ENCODE measurements at places on chromosomes 6 and 20.

- no peak for DNase-seq
These were observed 136.5 kb downstream of the ELOVL4 start for GRCh38 chr6:79810871-79811270.

GRCh38 chr6:158758941-158759479, 60.2 kb downstream of the EZR start:
- no peak for DNase-seq

GRCh38 chr6:17035257-17036064, 66.4 kb upstream of the STMND1 start:
- no peak for DNase-seq

GRCh38 chr6:125637207-125637606, 112.2 kb upstream of the HEY2 start:
- no peak for DNase-seq

DNA sequence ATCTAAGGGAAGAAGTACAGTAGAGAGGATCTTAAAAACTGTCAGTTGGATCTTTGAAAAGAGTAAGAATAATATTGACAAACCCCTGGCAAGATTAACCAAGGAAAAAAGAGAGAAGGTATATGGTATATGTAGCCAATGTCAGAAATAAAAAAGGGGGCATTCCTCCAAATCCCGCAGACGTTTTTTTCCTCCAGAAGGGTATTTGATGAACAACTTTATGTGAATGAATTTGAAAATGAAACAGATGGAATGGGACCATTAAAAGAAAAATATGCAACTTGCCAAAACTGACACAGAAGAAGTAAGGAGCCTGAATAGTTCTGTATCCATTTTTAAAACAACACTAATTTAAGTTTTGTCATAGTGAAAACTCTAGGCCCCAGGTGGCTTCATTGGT, 35.7 kb downstream of the GFRA4 start:
- no peak for DNase-seq

DNA sequence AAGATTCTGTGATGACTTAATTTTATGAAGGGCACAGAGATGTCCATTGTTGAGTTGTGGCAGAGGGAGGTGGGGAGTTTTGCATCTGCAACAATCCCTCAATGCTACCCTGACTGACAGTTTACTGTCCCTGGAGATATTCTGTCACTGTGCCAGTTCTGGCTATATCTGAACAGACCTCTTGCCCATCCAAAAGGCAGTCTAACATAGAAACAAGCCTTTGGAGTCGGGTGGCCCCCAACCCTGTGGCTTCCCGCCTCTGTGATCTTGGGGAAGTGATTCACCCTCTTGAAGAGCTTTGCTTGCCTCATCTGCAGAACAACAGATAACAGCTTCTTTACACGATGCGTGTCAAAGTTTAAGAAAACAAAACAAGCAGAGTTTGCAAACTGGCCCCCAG, 3.8 kb upstream of the E2F1 start:
- DNase-seq, result peak; percentile 73

DNA sequence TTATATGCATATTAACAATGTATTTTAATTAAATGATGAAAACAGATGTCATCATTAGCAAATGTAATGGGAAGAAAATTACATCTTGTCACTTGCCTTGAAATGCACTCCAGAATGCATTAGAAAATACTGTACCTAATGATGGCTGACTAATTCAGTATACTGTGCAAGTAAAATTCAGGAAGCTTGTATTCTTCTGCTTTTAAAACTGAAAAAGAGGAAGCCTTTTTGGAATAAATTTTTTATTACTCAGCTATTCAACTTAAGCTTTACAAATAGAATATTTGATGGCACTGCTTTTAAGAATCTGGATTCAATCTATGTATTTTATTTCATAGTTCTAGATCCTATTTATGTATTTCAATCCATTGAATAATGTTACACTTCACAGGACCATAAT, 195.5 kb downstream of the RIMS1 start:
- DNase-seq, result no peak

- peak; percentile 75 for DNase-seq
These were observed 24.4 kb downstream of the CNBD2 start for GRCh38 chr20:35992713-35993335.

- no peak for DNase-seq
These were observed 107.8 kb downstream of the DST start for GRCh38 chr6:56534680-56535419.
